Left ventricle myocardium inferior (tissue), 1 donor: ENCODE measurements at places on chromosomes 11 and 22.

DNA sequence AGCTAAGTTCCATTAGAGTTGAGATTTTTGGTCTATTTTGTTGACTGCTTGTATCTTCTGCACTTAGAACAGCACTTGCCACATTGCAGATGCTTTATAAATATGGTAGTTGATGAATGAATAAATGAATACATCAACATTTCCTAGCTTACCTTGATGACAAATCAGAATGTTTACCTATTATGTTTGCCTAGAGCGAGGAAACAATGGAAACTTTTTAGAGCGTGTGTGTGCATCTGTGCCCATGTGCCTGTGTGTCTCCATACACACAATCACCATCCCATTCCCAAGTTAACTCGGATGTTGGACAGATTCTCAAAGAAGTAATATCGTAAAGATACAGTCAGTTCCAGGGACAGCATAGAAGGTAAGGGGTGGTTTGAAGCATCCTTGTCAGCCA is 139.1 kb downstream of the DBX1 start:
- DNase-seq = no peak

GRCh38 chr22:25448435-25449051 is 115.9 kb upstream of the GRK3 start:
- DNase-seq = no peak

DNA sequence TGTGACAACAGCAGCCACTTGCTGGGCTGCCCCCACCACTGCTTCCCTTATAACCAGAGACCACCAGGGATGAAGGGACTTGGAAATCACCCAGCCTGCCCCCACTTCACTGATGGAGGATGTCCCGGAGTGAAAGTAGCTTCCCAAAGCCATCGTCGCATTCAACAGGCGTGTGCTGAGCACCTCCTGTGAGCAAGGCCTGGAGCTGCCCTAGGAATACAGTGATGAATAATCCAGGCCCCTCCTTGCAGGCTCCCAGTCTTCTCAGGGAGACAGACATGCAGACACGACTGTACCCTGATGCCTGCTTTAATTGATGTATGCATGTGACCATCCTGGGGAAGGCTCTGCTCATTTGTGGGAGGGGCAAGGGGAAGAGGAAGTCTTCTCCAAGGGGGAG is 22.6 kb downstream of the PTPN5 start:
- DNase-seq = no peak

- no peak for DNase-seq
Measured at GRCh38 chr11:91800208-91800914, 424.3 kb upstream of the FAT3 start.

- no peak for DNase-seq
Measured at GRCh38 chr22:48256041-48256739, 1493.7 kb downstream of the TBC1D22A start.

- DNase-seq = no peak
Measured at GRCh38 chr11:77403211-77403610, 70.7 kb downstream of the PAK1 start.

DNA sequence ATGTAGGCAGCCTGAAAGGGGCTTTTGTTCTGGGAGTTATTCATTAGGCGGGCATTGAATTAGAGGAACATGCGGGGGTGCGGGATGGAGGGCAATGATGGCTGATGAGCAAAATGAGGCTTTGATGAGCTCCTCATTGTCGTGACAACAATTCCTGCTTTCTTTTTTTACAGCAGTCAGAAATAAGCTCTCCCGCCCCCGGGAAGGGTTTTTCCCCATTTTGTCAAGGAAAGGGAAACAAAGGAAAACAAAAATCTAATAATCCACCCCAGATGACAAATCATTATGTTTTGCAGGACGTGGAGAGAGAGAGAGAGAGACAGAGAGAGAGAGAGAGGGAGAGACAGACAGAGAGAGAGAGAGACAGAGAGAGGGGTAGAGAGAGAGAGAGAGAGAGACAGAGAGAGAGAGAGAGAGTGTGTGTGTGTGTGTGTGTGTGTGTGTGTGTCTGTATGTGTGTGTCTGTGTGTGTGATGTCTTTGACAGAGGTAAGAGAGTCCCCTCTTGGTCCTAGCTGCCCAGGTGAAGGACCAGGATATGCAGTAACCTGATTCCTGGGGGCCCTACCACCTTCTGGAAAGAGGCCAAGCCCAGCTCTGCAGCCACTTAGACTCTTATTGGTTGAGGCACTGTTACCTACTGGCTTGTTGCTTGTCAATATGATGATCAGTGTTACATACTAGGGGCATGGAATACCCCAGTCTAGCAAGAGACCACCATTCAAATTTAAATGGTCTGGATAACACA is 46.7 kb upstream of the PARVA start:
- no peak for DNase-seq

DNA sequence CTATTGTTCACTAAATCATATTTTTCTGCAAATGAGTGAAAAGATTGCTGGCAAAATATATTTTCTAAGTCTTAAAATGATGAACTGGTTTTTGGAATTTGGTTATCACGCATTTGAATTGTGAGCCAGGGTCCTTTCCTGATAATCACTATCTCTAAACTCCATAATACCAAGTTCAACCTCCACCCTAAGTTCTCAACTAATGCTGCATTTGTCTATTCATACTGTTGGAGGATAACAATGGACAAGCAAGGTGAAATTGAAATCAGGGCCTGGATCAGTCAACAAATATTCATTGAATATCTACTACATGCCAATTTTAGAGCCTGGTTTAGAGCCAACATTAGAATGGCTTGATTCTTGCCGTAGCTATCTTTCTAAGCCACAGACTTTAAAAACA is 4.7 kb upstream of the PCF11 start:
- no peak for DNase-seq

- no peak for DNase-seq
Measured at GRCh38 chr11:104772806-104773241, 125.4 kb downstream of the CASP12 start.

GRCh38 chr11:47991894-47992293 is 11.5 kb downstream of the PTPRJ start:
- no peak for DNase-seq

DNA sequence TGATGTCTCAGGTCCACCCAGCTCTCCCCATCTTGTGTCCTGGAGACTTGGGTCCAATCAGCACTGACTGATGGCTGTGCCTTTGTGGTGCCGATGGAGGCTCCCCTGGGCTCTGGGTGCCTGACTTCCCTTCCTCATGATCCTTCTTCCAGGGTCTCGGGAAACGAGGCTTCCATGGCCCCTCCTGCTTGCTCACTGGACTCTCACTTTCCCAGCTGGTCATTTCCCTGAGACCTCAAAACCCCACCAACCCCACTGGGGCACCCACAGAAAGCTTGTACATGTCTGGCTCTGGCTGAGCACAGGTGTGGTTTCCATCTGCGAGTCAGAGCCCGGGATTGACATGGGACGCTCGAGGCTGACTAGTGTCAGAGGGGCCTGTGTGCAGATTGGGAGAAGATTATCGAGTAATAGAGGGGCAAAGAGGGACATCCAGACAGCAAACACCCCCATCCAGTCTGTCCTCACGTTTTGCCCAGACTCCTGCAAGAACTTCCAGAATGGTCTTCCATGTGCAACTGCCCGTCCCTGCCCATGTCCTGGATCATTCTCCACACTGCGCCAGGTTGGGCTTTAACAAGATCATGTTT is 15.1 kb downstream of the APOL1 start:
- DNase-seq = no peak

- DNase-seq = no peak
Measured at GRCh38 chr22:22770280-22770871, 117.2 kb upstream of the IGLL5 start.

- no peak for DNase-seq
Measured at GRCh38 chr11:67345920-67346819, 7.2 kb downstream of the POLD4 start.

DNA sequence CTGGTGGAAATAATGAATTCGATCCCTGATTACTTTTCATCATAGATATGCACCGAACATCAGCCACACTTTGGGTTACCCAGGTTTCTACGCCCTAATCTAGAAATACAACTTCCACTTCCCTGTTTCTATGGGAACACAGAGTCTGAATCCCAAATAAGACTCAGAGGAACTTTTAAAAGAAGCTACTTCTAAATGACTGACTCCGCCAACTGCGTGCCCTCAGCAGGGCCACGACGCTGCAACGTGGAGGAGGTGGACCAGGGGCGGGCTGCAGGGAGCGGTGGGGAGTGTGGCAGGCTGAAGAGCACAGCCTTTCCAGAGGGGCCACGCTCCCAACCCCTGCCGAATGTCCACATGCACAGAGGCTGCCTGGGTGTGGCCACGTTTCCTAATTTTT is 304.0 kb downstream of the SHANK2 start:
- no peak for DNase-seq

DNA sequence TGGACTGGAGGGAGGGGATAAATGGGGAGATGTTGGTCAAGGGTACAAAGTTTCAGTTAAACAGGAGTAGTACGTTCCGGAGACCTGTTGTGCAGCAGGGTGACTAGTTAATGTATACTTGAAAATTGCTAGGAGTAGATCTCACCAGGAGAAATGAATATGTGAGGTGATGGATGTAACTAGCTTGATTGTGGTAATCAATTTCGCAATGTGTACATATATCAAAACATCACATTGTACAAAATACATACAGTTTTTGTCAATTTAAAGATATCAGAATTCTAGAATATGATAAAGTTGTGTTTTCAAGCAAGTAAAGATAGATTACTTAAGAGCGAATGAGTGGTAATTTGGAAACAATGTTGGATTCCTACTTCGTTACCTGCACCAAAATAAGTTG is 13.3 kb downstream of the EIF3F start:
- no peak for DNase-seq

GRCh38 chr11:73266646-73267020 is 5.5 kb upstream of the P2RY6 start:
- no peak for DNase-seq
